Suppressor macrophage treated with lipopolysaccharide for 4 hours (primary cell): ENCODE measurements at places on chromosomes 7 and 10.

- no peak for DNase-seq
These were observed 157.4 kb downstream of the NXPH1 start for GRCh38 chr7:8590791-8591190.

- no peak for DNase-seq
These were observed 387.1 kb downstream of the IPMK start for GRCh38 chr10:57880446-57881227.

DNA sequence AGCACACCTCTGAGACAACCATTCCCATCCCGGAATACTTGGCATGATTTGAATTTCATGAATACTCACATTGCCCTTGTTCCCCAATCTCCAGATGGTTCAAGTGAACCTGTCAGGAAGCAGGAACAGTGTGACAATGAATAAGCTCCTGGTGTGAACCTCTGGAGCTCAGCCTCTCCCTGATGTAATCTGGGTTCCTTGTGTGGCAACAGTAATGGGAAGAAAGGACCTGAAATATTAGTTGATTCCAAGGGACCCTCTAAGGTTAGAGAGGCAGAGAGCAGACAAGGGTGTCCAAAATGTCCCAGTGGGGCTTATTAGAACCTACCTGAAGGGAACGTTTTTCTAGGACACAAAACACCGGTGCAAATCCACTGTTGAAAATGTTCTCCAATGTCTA, 8.5 kb downstream of the OR2A7 start:
- DNase-seq = peak; percentile 29

GRCh38 chr7:110775046-110775445, 315.9 kb upstream of the LRRN3 start:
- no peak for DNase-seq

DNA sequence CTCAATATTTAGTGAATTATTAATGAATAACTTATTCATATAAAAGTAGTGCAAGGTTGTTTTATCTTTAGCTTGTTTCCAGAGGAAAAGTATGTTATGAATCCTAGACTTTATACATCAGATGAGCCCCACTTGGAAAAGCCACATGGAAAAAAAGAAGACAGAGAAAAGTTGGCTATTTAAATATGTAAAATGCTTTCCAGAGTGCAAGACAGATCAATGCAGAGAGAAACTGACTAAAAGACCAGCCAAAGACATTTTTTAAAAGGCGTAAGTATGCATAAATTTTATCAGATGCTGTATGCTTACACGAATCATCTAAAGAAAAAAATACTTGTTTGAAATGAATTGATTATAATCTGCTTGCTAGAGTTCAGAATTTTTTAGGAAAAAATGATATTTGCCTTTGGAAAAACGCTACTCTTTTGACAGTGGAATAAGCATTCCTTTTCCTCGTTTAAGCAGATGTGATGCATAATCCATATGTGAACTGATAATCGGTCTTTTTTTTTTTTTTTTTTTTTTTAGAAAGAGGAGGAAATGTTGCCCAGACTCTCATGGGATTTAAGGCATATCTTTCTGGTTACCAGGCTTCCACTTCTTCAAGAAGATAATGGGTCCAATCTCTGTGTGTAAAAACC, 70.7 kb downstream of the RELN start:
- DNase-seq = no peak

GRCh38 chr7:142614116-142614515, 135.2 kb upstream of the PRSS1 start:
- DNase-seq = no peak

GRCh38 chr7:72249106-72249505, 163.0 kb downstream of the CALN1 start:
- DNase-seq = no peak
